ENCODE measurements at places on chromosomes 1 and 21. TPM values are rescaled to one million over a fixed set of nuclear protein-coding genes. Genes with fewer than 3 reads are reported as not detected.

MUL1 gene
- total RNA-seq, result 25.4 TPM

FAM229A gene
- total RNA-seq, result 10.2 TPM

CD53 gene
- 72.6 TPM for total RNA-seq

KCNN3 gene
- total RNA-seq, result 1.0 TPM

CFHR2 gene
- not detected for total RNA-seq

RIPPLY3 gene
- not detected for total RNA-seq

SPOCD1 gene
- total RNA-seq, result 1.1 TPM

GNAT2 gene
- total RNA-seq, result not detected

CA6 gene
- not detected for total RNA-seq

OR2L2 gene
- 0.66 TPM for total RNA-seq

ZDHHC18 gene
- 35.4 TPM for total RNA-seq

- no peak for DNase-seq
These were observed 7.7 kb upstream of the PSMD4 start for GRCh38 chr1:151246786-151247185.

GRCh38 chr1:94120570-94120901 lies 412 bp downstream of the ABCA4 start:
- no peak for DNase-seq

GRCh38 chr1:201721082-201722049 lies 107.6 kb upstream of the IPO9 start:
- DNase-seq, result no peak

GRCh38 chr1:229296541-229296941 lies 25.6 kb downstream of the RAB4A start:
- no peak for DNase-seq

GRCh38 chr1:209831615-209832014 lies 3.8 kb downstream of the UTP25 start:
- DNase-seq, result no peak

DNA sequence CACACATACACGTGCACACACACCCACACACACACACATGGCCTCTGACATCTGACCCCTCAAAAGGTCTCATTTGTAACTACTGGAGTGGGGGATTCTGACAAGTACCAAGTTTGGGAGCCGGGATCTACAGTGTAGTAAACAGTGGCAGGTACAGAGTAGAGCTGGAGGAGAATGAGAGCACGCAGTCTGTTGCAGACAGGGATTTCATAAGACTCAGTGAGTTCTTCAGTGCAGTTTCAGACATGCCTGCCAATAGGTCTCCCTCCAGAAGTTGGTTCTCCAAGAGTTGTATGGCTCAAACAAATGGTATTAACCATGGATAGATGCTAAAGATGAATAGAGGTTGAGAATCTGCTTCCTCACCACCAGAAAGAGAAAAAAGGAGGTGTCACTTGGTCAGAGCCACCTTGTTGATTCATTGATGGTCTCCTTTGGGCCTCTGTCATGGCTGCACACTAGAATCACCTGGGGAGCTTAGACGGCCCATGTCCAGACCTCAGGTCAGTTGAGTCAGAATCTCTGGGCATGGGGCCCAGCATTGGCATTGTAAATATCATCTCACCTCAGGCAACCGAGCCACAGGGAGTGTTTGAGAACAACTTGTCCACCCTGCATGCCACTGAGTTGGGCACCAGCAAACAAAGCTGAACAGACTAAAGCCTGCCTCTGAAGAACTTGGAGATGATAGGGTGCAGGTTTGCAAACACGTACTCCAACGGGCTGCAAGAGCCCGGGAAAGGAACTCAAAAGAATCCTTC lies 122.1 kb downstream of the EDEM3 start:
- peak; percentile 89 for DNase-seq

- DNase-seq, result no peak
These were observed 214.5 kb downstream of the KCNT2 start for GRCh38 chr1:196393742-196394141.

DNA sequence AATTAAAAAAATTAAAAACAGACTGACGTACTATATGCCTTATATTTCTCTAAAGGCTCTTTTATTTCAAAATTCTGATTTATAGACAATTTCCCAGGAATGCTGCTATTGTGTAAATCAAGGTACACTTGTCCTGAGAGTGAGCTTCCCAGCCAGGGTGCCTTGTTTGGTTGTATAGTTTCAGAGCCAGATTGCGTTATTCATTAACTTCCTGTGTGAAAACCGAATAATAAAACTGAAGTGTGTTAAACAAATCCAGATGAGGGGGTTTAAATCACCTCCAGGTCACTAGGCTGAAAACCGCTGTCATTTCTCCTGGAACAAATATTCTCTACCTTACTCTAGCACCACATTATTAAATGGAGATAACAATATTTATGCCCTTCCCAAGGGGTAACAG lies 68.7 kb downstream of the LMX1A start:
- DNase-seq, result no peak

- DNase-seq, result no peak
These were observed 221.4 kb upstream of the PKN2 start for GRCh38 chr1:88462488-88463261.

- DNase-seq, result peak; percentile 79
These were observed 1.7 kb downstream of the IRF2BP2 start for GRCh38 chr1:234608025-234608910.

DNA sequence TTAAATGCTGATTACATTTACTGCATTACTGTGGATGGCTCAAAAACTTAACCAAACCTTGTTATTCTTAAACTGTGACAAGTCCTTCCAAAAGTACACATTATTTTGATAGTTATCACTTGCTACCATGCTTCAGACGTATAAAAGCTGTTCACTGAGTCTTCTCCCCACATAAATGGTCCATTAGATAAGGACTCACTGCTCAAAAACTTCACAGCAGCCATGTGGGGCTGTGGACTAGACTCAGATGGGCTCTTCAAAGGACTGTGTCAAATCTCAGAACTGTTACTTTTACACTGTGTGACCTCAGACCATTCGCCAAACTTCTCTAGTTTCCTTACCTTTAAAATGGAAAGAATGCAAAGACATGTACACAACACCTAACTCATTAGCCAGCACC lies 11.6 kb downstream of the SCAF4 start:
- no peak for DNase-seq

DNA sequence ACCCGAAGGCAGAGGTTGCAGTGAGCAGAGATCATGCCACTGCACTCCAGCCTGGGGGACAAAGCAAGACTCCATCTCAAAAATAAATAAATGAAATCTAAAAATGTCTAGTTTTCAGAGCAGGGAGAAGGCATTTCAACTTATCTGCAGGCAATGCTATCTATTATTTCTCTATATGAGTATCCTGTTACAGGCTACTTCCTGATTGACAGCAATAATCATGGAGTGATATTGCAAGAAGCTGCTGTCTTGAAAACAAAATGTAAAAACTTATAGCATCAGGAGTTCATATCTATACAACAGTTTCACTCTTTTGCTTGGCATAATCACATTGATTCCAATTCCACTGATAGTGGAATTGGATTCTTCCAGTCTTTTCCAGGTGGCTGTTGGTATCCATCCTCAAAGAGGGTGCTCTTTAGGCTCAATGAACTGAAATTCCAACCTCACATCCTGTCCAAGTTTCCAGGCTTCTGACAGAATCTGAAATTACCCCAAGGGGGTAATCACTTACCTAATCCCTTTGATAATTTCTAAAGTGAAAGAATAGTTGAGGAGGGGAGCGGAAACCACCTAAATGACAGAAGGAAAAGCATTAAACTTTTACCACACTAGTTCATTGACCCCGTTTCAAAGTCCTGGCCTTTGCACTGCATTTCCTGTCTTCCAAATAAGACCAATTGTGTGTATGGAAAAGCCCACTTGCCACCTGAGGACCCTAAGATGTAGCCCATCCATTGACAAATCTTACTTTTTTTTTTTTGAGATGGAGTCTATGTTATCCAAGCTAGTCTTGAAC lies 107.6 kb downstream of the GLUL start:
- no peak for DNase-seq

- no peak for DNase-seq
These were observed 27.1 kb upstream of the RUNX3 start for GRCh38 chr1:24957016-24957807.

GRCh38 chr1:36162680-36163239 lies 6.8 kb downstream of the MAP7D1 start:
- DNase-seq, result no peak

- no peak for DNase-seq
These were observed 29.8 kb upstream of the GALNT2 start for GRCh38 chr1:230037261-230037660.

DNA sequence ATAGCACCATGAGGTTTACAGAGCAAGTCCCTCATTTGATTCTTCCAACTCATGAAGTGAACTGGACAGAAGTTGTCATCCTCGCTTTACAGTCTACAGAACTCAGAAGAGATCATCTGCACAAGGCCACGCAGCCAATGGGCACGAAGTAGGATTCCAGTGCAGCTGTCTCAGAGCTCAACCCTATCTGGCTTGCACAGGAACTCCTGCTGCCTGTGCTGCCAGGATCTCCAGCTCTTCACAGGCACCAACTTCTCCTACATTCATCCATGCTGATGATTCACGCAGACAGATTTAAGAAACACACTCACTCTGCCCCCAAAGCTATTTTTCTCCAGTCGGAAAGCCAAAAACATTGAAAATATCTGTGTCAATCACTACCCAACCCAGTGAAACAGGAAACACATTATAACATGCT lies 157.0 kb downstream of the RERE start:
- DNase-seq, result no peak

DNA sequence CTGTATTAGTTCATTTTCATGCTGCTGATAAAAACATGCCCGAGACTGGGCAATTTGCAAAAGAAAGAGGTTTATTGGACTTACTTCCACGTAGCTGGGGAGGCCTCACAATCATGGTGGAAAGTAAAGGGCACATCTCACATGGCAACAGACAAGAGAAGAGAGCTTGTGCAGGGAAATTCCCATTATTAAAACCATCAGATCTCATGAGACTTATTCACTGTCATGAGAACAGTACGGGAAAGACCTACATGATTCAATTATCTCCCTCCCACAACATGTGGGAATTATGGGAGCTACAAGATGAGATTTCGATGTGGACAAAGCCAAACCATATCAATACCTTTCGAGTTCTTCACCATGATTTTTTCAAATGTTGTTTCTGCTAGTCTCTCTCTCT lies 3.7 kb upstream of the CHRM3 start:
- DNase-seq, result no peak

DNA sequence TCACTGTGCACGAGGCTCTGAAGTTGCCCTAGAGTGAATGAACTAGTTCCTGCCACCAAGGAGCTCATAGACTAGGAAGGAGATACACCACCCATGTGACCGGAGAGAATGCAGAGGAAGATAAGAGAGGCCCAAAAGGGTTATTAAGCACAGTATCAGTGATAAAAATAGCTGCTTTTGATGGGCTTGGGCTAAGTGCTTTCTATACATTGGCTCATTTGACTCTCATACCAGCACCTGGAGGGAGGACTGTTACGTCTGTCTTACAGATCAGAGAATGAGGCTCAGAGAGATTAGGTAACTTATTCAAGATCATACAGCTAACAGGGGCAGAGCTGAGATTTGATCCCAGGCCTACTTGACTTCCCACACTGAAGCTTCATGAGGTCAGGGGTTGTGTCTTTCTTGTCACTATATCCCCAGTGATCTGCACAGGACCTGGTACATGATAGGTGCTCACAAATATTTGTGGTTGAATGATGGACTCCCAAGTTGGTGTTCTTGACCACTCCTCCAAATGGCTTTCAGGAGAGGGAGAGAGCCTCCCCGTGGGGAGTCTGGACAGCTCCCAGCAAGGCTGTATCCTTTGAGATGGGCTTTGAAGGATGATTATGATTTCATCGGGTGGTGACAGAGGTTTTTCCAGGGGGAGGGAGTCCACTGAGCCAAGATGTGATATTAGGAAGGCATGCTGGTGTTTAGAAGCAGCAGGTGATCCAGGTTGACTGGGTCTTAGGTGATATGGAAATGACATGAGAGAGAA lies 14.4 kb downstream of the PPFIA4 start:
- no peak for DNase-seq

- DNase-seq, result no peak
These were observed 78.3 kb upstream of the MORC3 start for GRCh38 chr21:36241717-36242116.

DNA sequence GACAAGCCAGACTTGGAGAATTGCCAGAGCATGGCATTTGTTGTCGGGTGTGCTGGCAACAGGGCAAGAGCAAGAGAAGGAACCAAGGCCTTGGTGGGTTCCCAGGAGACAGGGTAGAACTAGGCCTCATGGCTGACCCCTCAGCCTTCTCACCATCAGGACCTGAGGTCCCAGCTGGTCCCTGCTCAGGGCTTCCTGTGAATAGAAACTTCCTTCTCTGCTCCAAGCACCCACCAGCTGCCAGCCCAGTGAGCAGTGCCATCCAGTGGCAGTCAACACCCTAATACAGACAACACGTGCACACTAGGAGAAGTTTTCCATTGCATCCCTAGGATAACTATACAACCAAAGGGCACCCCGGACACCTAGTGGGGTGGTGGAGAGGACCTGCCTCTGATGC lies 22.8 kb downstream of the S100A6 start:
- DNase-seq, result no peak

DNA sequence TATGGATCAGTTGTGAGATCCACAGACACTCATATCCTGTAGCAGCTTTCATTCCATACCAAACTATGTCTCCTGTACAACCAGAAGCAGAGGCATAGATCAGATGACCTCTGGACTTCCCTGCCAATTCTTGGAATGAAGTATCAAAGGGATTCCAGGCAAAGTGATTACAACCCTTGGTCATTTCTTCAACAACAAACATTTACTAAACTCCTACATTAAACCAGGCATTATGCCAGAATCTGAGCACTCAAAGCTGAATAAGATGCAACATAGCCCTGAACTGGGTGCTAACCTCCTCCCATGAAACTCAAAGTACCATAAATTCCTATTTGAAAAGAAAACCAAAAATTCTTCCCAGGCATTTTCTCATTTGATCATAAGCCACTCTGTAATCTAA lies 121.2 kb upstream of the SGIP1 start:
- no peak for DNase-seq

DNA sequence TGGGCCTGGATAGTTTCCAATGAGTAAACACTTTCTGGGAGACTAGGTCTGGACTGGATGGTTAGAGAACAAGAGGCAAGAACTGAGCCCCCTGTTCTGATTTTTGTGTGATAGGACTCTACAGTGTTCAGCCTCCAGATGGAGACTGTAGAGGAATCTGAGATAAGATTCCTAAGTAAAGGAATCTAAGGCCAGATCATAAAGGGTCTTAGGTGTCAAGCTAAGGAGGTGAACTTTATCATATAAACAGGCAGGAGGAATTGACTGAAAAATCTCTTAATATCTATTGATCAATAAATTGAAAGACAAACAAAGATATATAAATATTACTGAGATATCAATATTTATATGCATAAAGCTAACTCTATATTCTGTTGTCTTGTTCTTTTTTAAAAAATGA lies 449.1 kb upstream of the DAB1 start:
- DNase-seq, result no peak

GRCh38 chr1:183593356-183593755 lies 3.1 kb upstream of the NCF2 start:
- DNase-seq, result no peak

DNA sequence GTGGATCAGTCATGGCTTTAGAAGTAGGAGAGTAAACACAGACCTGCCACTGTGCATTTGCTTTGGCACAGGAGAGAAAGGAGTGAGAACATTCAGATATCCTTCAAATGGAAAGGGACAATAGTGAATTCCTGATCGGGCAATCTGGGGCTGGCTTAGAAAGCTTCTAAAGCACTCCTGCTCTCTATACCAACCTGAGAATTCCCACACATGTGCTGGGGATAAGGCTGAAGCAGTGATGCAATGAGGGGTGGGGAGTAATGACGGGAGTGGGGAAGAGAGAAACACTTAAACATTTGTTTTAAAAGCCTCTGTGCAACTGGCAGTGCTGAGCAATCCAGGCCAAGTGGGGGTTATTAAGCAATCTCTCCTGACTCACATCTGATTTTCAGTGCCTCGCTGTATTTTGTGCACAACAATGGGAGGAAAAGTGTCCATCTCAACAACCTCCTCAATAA lies 108.8 kb downstream of the KIAA0319L start:
- DNase-seq, result no peak

All from breast epithelium (tissue), 4 donors.